NCI-H748 treated with DMSO at 0.1 percent for 48 hours (cell line): ENCODE measurements at places on chromosomes 11 and 22.

DNA sequence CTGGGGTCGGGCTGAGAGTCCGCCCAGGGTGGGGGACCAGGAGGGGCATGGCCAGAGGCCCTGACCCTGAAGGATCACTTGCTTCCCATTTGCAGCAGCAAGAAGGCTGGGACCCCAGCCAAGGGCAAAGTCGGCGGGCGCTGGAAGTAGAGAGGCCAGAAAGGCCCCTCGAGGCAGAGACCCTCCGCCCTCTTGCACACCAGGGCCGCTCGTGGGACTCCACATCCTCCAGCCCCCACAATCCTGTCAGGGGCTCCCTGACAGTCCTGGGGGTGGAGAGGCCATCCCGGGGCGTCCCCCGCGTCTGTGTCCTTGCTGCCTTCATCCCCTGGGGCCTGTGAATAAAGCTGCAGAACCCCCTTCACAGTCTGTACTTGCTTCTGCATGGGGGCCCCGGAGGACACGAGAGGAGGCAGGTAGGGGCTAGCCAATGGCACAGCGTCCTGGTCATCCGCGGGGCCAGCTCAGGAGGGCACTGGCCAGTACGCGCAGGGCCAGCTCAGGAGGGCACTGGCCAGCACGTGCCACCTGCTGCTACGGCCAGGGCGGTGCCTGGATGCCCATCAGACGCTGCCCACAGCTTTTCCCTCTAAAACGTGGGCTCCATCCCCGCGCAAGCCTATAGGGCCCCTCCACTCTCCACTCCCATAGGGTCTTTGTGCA lies 8.7 kb upstream of the MRPL23 start:
- no peak for DNase-seq

DNA sequence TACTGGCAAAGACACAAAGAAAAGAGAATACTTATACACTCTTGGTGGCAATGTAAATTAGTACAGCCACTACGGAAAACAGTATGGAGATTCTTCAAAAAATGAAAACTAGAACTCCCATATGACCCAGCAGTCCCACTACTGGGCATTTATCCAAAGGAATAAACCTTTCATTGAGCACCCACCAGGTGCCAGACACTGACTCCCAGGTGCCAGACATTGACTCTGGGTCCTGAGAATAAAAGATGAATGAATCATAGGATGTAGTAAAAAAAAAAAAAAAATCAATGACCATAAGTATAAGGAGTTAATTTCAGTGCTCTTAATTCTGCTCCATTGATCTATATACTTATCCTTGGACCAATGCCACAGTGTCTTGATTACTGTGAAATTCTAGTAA lies 28.2 kb downstream of the HEPHL1 start:
- DNase-seq: no peak

DNA sequence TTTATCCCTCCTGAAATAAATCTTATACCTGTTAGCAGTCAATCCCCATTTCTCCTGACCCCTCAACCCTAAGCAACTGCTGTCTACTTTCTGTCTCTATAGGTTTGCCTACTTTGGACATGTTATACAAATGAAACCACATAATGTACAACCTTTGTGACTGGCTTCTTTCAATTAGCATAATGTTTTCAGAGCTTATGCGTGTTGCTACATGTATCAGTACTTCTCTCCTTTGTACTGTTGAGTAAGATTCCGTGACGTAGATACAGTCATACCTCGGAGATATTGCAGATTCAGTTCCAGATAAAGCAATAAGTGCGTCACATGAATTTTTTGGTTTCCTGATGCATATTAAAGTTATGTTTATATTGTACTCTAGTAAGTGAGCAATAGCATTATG lies 127.3 kb downstream of the MORC2 start:
- DNase-seq: no peak

GRCh38 chr11:64823568-64824119 lies 13.3 kb upstream of the MEN1 start:
- DNase-seq: no peak

DNA sequence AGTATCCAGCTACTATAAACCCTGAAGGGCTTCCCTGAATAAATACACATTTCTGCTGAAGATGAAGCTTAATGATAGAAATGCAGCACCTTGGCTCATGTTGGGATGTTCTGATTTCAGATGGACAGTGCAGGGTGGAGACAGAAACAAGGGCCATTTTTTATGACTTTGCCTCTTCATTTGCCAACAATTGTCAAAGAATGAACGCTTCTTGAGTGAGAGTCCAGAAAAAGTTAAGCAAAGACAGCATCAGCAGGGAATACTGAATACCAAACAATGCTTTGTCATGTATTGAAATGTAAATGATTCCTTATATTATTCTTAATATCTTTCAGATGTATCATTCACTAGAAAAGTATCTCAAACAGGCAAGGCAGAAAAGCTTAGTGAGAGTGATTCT lies 84.9 kb downstream of the TRPC6 start:
- no peak for DNase-seq
